GM19239 (cell line): ENCODE measurements at places on chromosomes 1 and 21.

DNA sequence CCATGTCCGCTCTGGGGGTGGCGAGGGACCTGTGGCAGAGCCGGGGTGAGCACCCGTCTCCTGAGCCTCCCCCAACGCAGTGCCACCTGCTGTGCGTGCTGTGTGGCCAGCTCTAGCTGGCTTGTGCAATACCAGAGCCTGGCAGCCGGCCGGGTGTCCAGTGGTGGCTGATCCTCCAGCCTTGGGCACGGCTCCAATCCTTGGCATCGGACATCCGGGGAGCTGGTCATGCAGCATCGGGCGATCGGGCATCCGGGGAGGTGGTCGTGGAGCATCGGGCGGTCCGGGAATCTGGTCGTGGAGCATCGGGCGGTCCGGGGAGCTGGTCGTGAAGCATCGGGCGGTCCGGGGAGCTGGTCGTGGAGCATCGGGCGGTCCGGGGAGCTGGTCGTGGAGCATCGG, 8.1 kb downstream of the SLX9 start:
- no peak for DNase-seq

DNA sequence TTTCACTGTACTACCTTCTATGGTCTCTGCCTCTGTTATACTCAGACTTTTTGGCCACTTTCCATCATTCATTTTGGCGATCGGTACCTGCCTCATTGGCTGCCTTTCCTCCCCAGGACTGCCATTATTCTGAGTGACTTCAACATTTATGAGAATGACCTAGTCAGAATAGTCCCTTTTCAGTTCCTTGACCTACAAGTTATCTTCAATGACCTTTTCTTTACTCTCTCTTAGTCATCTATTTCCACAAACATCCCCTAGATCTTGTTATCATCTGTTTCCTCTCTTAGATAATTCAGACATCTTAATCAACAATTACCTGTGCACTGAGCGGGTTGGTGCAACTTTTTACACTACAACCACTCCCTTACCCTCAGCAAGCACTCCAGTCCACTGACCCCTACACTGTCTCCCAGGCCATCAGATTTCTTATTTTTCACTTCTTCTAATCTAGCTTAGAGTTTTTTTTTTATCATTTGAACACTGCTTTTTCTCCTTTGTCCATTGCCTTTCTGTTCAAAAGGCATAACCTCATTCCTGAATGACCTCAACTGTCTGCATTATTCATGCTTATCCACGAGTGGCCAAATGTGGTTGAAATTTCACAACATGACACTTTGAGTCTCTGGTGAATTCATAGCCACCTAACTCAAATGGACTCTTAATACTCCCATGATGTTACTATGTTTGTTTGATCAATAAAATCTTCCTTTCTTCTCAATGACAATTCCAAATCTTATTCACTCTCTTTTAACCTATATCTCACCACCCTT, 112.7 kb downstream of the HMCN1 start:
- DNase-seq, result no peak

DNA sequence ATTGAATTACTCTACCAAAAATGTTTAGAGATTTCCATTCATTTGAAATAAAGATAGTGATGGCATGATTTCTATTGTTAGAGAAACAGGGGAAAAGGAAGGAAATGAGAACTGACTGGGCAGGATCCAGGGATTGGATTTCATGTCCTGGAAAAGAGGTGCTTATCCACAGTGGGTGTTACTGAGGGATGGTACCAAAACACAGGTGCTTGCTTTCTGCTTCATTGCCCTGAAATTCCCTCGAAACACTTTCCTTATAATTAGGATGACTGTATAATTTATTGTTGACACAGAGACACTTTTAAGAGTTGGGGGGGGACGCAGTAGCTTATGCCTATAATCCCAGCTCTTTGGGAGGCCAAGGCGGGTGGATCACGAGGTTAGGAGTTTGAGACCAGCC, 185.0 kb upstream of the KCNK2 start:
- DNase-seq, result no peak

- DNase-seq, result no peak
These were observed 11.6 kb downstream of the PEF1 start for GRCh38 chr1:31633117-31633516.

DNA sequence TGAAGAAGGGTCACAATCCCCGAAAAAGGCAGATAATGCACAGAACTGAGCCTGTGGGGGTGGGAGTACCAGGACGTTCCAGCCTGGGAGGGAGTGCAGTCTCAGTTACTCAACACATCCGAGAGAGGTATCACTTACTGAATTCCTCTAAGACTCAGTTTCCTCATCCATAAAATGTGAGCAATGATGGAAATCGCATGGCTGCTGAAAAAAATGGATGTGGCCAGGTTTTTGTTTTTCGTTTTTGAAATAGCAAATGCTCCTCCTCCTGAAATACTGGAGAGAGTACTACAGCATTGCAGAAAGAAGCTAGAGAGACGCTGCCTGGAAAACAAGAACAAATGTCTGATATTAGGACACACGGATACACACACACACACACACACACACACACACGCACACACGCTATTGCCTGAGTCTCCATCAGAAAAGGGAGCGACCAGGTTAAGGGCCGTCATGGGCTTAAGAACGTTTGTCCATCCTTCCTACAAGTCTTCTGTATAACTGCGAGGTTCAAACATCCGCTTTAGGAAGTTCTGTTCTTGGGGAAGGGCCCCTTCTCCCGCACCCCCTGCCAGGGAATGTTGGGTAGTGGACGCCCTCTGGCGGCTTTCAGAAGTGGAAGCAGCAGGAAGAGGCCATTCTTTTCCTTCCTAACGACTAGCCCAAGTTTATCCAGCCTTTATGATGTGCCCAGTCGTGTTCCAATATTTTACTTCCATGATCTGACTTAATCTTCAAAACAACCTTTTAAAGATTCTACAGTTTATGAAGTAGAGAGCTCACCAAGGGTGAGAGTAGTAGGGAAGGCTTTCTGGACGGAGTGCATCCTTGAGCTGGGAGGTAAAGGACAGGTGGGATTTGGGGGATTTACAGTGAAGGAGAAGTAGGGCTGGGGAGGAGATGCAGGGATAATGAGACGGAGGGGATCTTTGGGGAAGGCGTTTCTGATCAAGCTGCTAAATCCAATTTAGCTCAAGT, 699 bp upstream of the NES start:
- DNase-seq, result peak; percentile 58

GRCh38 chr1:18866314-18866713, 6.9 kb upstream of the TAS1R2 start:
- no peak for DNase-seq

DNA sequence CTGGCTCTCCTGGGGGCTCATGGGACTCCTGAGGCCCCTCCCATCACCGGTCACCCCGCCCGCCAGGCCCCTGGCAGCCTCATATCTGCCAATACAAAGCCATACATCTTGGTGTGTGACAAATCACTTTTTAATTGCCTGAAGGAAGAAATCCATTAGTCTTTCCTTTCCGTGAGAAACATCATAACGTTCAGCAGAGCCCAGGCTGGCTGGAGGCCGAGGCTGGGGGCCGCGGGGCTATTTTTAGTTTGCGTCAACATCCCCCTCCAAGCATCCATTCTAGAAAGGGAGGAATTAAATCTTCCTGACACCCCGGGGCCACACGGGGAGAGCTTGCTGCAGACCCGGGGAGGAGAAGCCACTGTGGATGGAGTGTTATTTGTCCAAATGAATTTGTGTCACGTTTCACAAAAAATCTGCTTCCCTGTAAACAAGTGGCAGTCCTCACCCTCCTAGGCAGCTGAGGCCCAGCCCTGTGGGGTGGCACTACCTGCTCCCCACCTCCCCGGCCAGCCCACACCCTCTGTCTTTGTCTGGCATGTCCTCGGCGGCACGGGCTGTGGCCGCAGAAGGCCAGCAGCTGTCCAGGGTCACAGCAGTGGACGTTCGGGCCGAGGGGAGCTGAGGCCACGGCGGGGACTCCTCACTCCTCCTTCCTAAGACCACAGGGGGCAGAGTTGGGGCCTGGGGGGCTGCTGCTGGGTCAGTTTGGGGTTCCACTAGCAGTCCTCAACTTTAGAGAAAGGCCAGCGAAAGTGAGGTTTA, 236.9 kb upstream of the VAMP3 start:
- no peak for DNase-seq

DNA sequence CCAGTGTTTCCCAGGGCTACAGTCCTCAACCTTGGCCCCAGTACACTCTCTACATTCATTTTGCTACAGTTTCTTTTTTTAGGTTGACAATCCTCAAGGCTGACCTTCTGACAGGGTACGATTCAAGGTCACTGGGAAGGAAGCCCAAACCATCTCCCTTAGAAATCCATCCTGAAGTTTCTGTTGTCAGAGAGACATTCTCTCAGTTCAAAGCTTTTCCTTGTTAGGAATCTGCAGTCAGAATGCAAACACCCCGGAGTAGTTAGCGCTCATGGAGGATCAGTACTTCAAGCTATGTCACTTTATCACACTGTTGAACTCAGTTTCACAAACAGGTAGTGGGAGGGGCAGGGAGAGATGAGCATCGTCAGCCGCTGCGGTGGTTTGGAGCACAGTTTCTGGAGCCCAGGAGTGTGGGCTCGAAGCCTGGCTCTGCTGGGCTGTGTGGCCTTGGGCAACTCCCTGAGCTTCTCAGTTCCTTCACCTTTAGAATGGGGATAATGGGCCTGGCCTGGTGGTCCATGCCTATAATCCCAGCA, 4.2 kb downstream of the SLC2A5 start:
- no peak for DNase-seq
